ENCODE measurements at places on chromosomes 12 and 14.

DNA sequence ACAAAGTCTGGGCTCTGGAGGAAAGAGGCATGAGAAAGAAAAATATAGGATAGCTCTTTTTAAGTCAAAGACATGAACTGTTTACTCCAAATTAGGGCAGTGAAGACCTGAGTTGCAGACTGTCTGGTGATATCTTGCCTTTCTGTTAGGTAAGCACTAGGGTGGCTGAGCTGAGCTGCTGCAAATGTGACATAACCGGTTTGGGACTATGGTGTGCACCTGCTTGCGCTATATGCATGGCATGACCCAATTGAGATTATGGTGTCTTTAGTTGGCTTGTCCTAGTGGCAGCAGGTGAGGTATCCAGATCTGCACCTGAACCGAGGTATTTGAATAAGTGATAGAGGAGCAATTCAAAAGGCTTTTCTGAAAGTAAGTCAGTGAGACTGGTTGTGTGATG, 345.6 kb downstream of the APAF1 start:
- DNase-seq, result no peak

DNA sequence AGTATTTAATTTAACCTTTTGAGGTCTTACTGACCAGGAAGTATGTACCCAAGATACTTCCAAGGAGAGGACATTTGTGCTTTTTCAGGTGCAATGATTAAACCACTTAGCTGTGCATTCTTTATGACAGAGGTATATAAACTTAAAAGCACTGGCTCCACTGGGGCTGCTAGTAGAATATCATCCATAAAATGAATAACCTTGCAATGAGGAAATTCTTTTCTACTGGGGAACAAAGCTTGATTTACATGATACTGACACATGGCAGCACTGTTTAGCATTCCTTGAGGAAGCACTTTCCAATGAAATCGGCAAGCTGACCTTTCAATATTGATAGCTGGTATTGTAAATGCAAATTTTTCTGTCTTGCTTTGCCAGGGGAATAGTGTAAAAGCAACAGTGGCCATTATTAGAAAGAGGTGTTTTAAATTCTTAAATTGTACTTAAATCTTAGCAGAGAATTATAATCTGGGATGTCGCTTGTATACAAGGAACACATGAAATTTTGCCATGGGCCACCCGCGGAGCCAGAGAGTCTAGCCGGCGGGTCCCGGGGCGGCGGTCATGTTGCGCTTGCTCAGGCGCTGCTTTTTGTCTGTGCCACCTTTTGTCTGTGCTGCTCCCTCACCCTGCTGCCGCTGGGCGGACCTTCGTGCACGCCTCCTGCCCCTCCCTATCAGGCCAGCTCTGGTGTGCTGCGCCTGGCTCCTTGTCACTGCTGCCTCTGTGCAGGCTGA, 20.9 kb upstream of the BLTP3B start:
- peak; percentile 74 for DNase-seq

GRCh38 chr14:52835122-52835903, 43.9 kb upstream of the GNPNAT1 start:
- no peak for DNase-seq

- no peak for DNase-seq
These were observed 37.4 kb upstream of the NKX2-8 start for GRCh38 chr14:36619853-36620252.

- no peak for DNase-seq
These were observed 80.4 kb upstream of the DNM1L start for GRCh38 chr12:32598688-32599087.

DNA sequence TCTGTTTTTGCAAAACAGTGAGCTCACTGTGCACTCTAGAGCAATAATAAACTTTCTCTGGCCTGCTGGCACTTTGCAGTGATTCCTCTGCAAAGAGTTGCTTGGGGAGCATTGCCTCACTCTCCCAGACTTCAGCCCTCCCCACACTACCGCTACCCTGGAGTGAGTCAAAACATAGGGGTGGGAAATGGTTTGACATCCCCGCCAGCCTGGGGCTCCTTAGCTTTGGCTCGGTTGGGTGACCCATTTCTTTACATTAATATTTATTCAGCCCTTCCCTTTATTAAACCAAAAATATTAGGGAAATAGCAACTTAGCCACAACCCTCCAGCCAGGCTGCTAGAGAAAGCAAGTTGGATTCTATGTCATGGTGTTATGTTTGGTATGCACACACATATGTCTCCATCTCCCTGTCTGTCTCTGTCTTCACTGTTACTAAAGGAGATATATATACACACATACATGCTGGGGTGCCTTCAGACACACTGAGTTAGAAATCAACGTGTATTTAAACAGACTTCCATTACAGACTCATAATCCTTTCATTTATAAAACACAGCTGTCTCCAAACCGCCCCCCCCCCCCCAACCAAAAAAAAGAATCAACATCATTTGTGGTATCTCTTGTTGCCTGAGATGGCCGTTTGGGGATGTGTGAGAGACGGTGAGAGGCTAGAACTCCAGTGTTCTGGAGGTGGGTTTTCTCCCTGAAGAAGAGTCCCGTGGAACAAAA, 3.4 kb upstream of the IRF2BPL start:
- no peak for DNase-seq

GRCh38 chr12:109100741-109101140, 3.3 kb downstream of the UNG start:
- no peak for DNase-seq
